ENCODE measurements at places on chromosomes 2 and 18. TPM values are rescaled to one million over a fixed set of nuclear protein-coding genes. Genes with fewer than 3 reads are reported as not detected.

NT5C1B gene
- total RNA-seq = not detected

SLC9A4 gene
- 0.04 TPM for total RNA-seq

PROM2 gene
- total RNA-seq = 0.66 TPM

HOXD1 gene
- total RNA-seq = 0.71 TPM

LRRC30 gene
- 6.5 TPM for total RNA-seq

HOXD3 gene
- 3.1 TPM for total RNA-seq

SERPINB12 gene
- total RNA-seq = 0.62 TPM

- no peak overlapping the region for H3K27ac ChIP-seq
- H3K27me3 ChIP-seq = no peaks in the 10 kb centered on the region
- no peaks in the 10 kb centered on the region for H3K36me3 ChIP-seq
- DNase-seq = no peak
- peaks cover 4% of the 10 kb centered on the region for H3K4me1 ChIP-seq
Observed at GRCh38 chr18:62771494-62772270, 56.3 kb downstream of the PHLPP1 start.

- H3K36me3 ChIP-seq = no peaks in the 10 kb centered on the region
- no peaks in the 10 kb centered on the region for H3K4me1 ChIP-seq
- no peak for DNase-seq
- no peak overlapping the region for H3K4me3 ChIP-seq
Observed at GRCh38 chr2:149080099-149080498, 41.6 kb downstream of the LYPD6B start.

DNA sequence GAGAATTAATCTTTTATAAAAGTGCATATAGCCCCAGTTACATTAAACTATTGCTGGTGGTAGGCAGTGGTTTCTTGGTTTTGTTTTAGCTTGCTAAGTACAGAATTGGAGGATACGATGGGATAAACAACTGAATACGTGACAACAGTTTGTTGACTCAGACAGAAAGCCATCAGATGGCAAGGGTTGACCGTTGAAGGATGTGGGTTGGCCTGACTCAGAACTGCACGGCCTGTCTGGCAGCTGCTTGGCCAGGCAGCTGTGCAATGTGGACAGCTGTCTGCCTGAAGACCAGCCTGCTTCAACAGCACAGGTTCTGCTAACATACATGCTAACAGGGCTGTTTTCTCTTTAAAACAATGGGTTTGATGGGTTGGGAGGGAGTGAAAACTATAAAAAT, 46.6 kb downstream of the PRKRA start:
- H3K36me3 ChIP-seq = no peaks in the 10 kb centered on the region
- no peak overlapping the region for H3K4me3 ChIP-seq
- H3K27me3 ChIP-seq = no peaks in the 10 kb centered on the region
- peak overlapping the region; percentile 18 for H3K27ac ChIP-seq
- H3K4me1 ChIP-seq = no peaks in the 10 kb centered on the region

DNA sequence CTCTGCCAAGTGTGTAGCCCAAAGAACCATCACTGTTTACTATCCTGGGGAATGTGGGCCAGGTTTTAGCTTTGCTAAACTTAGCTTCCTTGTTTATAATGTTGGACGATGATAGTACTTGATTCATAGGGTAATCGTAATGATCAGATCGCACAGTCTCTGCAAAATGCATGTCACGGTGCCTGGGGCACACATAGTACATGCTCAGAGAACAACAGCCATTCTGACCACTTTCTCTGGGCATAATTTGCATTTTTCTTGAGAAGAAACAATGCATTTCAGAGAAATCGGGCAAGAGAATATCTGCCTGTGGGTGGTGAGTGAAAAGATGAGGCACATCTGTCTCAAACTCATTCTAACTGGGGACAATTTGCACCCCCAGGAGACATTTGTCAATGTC, 16.3 kb downstream of the ACKR3 start:
- H3K36me3 ChIP-seq = peaks cover 7% of the 10 kb centered on the region
- no peak overlapping the region for H3K27ac ChIP-seq
- H3K4me1 ChIP-seq = peaks cover 5% of the 10 kb centered on the region
- no peak overlapping the region for H3K4me3 ChIP-seq
- no peak for DNase-seq

- DNase-seq = no peak
- peaks cover 11% of the 10 kb centered on the region for H3K36me3 ChIP-seq
- H3K4me3 ChIP-seq = no peak overlapping the region
- H3K4me1 ChIP-seq = peaks cover 2% of the 10 kb centered on the region
Observed at GRCh38 chr2:36559221-36559942, 38.6 kb downstream of the FEZ2 start.

DNA sequence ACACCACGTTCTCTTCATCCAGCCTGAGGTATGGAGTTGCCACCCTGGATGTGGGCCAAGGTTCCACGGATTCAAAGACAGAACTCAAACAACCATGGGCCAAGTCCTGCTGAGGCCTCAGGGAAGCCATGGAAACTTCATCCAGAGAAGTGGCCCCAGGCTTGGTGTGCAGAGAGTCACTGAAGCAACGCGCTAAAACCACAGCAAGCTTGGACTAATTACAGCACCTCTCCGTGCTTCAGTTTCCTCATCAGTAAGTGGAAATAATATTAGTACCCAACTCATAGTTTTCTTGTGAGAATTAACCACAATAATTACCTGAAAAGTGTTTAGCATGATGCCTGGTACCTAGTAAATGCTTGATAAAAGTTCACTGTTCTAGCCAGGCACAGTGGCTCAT, 19.2 kb upstream of the AP1S3 start:
- no peak for DNase-seq
- H3K4me3 ChIP-seq = no peak overlapping the region
- H3K36me3 ChIP-seq = no peaks in the 10 kb centered on the region
- no peaks in the 10 kb centered on the region for H3K27me3 ChIP-seq
- H3K4me1 ChIP-seq = no peaks in the 10 kb centered on the region

- H3K36me3 ChIP-seq = no peaks in the 10 kb centered on the region
- no peaks in the 10 kb centered on the region for H3K27me3 ChIP-seq
- H3K27ac ChIP-seq = no peak overlapping the region
- peaks cover 4% of the 10 kb centered on the region for H3K4me1 ChIP-seq
- no peak for DNase-seq
Observed at GRCh38 chr2:217363470-217363869, 503.6 kb upstream of the TNP1 start.

DNA sequence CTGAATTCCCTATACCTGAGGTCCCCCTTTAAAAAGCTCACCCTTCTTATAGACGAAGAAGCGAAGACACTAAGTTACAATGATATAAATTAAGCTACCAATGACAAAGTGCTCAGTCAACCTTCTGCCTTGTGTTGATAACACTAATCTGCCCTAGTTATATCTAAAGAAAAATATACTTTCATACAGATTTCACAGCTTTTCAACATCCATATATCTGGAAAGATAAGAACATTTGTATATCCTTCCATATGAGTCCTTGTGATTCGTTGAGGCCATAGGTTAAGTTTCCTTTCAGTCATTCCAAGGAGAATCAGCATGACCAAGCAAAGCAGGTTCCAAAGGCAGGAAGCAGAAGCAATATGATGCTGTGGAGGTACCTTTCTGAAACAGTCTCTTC, 46.8 kb downstream of the XRCC5 start:
- no peaks in the 10 kb centered on the region for H3K27me3 ChIP-seq
- no peaks in the 10 kb centered on the region for H3K4me1 ChIP-seq
- no peak overlapping the region for H3K27ac ChIP-seq
- no peak overlapping the region for H3K4me3 ChIP-seq
- H3K36me3 ChIP-seq = peaks cover 52% of the 10 kb centered on the region

GRCh38 chr18:12397254-12397653, 10.5 kb upstream of the PRELID3A start:
- H3K4me3 ChIP-seq = no peak overlapping the region
- no peaks in the 10 kb centered on the region for H3K4me1 ChIP-seq
- no peak for DNase-seq
- H3K27ac ChIP-seq = no peak overlapping the region
- no peaks in the 10 kb centered on the region for H3K36me3 ChIP-seq
- peaks cover 2% of the 10 kb centered on the region for H3K27me3 ChIP-seq

DNA sequence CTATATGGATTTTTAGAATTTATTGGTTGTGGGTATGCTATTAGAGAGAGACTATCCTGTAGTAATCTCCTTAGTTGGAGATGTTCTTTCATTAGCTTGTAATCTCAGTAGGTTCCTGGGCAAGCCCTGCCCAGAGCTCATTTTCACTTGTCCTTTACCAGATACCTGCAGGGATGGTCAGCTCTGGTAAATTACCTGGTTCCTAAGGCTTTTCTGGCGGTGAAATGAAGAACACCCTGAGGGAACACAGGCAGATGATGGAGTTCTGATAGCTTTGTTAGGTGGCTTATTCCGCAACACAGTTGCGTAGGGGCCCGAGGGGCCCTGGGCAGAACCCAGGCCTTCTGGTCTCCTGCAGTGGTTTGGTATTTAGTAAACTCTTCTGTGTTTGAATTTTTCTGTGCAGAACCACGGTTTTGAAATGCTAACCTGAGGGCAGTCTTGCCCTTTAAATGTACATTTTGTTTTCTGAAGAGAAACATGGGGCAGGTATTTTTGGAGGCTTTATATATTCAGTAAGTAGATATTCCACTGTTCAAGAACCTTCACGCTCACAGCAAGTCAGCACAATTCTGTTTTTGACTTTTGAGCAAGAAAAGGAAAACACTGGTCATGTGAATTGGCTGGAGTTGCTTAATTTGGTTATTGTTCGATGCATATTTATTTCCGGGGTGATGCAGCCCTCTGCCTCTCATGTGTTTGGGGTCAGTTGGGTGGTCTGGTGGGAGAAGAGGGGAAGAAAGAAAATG, 22.4 kb downstream of the ZNF532 start:
- H3K4me3 ChIP-seq = no peak overlapping the region
- H3K27me3 ChIP-seq = no peaks in the 10 kb centered on the region
- peak overlapping the region; percentile 63 for H3K27ac ChIP-seq
- H3K36me3 ChIP-seq = peaks cover 14% of the 10 kb centered on the region

- peak overlapping the region; percentile 85 for H3K27ac ChIP-seq
- H3K36me3 ChIP-seq = peaks cover 4% of the 10 kb centered on the region
- no peaks in the 10 kb centered on the region for H3K27me3 ChIP-seq
Observed at GRCh38 chr2:65227020-65227455, 593 bp upstream of the ACTR2 start.

DNA sequence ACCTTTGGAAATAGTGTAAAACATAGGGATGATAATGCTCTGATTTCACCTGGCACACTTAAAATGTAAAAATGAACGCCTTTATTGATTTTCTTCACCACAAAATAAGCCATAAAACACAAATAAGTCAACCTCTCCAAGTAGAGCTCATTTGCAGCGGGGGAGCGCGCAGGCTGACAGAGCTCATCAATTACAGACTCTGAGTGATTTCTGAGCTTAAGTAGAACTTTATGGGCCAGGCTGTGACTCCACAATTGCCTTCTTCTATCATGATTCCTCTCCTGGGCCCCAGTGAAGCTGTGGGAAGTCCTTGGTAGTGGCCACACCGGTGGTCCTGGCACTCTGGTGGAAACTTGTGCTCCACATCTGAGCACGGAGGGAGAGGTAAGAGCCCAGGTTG, 789.0 kb upstream of the RAB6C start:
- H3K36me3 ChIP-seq = no peaks in the 10 kb centered on the region
- DNase-seq = no peak
- no peak overlapping the region for H3K27ac ChIP-seq
- peaks cover 2% of the 10 kb centered on the region for H3K27me3 ChIP-seq
- no peak overlapping the region for H3K4me3 ChIP-seq

DNA sequence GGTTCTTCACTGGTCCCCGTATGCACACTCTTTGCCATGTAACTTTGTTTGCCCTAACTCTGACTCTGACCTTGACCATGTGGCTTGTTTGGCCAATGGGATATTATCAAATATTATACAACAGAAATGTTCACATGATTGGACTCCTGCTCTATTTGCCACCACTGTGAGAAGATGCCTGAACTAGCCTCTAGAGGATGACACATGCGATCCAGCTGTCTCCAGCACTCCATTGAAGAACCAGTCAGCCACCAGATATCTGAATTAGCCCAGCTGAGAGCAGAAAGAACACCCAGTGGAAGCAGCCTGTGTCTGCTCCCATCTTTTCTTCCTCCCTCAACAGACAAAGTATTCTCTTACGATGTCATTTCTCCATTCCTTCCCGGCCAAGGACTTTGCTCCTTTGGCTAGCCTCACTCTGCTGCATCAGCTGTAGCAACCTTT, 412.1 kb downstream of the IRS1 start:
- H3K27ac ChIP-seq = no peak overlapping the region
- H3K4me3 ChIP-seq = no peak overlapping the region
- no peak for DNase-seq
- no peaks in the 10 kb centered on the region for H3K27me3 ChIP-seq
- no peaks in the 10 kb centered on the region for H3K4me1 ChIP-seq

- H3K36me3 ChIP-seq = no peaks in the 10 kb centered on the region
- H3K4me3 ChIP-seq = no peak overlapping the region
- H3K4me1 ChIP-seq = peaks cover 2% of the 10 kb centered on the region
- H3K27me3 ChIP-seq = no peaks in the 10 kb centered on the region
- no peak for DNase-seq
Observed at GRCh38 chr2:220044383-220044782, 417.0 kb downstream of the SLC4A3 start.

GRCh38 chr2:217559084-217559483, 443.7 kb downstream of the TNS1 start:
- no peak overlapping the region for H3K27ac ChIP-seq
- DNase-seq = no peak
- H3K4me1 ChIP-seq = peaks cover 10% of the 10 kb centered on the region
- no peaks in the 10 kb centered on the region for H3K27me3 ChIP-seq
- H3K4me3 ChIP-seq = no peak overlapping the region
- no peaks in the 10 kb centered on the region for H3K36me3 ChIP-seq

DNA sequence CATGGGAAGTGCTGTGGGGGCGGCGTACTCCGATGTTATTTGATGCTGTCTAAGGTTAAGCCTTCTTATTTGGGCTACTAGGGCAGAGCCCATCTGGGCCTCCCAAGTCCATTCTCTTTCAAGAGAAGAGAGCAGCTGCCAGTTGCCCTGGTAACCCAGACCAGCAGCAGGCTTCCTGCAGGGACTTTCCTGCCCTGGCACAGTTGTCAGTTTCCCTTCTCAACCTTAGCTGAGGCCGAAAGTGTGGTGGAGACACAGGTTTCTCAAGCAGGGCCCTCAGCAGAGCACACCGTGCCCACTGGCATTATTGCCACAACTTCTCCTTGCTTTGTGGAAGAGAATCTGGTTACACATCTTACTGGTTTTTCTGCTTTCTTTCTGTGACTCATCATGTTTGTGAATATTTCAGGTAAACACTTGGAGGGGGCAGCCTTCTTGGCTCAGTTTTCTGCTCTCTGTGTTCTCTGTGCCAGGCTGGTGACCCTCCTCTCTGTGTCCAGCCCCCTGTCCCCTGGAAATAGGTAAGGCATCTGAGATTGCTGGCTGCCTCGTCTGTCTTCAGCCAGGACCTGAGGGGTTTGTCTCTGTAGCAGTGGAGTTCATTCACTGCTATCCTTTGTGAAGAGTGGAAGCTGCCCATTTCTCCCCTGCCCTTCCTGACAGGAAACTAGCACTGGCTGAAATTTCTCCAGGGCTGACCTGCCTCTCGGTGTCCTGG, 111.0 kb downstream of the B3GNT2 start:
- no peaks in the 10 kb centered on the region for H3K27me3 ChIP-seq
- H3K4me1 ChIP-seq = peaks cover 23% of the 10 kb centered on the region
- DNase-seq = no peak
- H3K4me3 ChIP-seq = no peak overlapping the region
- peak overlapping the region; percentile 13 for H3K27ac ChIP-seq
